ACHN (cell line): ENCODE measurements at places on chromosomes 5 and 9.

DNA sequence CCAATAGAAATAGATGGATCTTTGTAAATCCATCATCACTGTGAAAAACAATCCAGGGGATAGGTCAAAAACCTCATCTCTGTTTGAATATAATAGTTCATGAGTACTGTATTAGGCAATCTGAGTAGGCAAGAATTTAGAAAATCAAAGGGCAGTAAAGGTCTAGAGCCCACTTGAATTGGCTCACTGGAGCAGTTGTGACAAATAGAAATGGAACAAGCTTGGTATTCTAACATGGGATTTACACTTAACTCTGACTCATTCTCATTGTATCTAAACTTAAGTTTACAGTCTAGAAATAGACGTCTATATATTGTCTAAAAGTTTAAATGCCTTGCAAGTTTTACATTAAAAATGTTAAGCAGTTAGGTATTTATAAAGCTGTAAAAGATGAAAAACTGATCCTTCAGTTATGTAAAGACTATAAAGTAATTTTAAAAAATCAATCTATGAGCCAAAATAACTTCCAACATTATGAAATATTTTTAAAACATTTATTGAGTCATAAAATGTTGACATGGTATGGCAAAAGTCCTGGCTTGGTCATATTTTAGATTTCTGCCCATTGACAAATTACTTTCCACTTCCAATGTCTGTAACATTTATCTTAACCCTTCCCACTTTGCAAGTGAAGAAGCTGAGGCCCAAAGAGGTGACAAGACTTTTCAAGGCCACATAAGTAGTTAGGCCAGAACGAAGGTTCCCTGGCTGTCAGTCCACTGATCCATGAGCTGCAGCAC lies 203.7 kb upstream of the NREP start:
- no peak for DNase-seq

GRCh38 chr5:105134328-105134727 lies 1571.7 kb upstream of the NUDT12 start:
- DNase-seq = no peak

DNA sequence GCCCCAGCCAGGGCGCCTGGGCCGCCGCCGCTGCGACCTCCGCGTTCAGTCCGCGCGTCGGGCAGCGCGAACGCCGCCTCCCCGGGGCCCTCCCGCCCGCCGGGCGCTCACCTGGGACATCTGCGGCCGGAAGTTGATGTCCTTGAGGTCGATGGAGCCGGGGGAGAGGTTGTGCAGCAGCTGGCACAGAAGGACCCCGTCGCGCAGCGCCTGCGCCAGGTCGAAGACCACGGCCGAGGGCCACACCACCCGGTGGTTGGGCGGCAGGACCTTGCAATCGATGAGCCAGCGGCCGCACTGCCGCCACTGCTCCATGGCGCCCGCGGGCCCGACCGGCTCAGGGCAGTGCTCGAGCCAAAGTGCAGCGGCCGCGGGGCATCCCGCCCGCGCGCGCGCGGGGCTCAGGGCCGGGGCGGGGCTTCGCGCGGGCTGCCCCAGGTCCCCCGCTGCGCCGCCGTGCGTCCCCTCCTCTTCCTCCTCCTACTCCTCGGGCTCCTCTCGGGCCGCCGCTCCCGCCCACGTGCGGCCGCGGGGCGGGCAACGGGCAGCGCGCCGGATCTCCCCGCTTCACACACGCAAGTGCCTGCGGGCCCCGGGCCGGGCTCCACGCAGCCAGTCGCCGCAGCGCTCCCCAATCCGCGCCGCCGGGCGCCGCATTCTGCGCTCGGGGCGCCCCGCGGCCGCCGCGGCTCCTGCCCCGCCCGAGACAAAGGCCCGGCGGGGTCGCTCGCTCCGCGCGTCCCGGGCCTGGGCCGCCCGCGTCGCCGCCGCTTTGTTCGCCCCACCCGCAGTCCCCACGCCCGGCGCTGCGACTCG lies at the start of gene VAV2:
Gene VAV2, minus strand, starts transcription at position 361 of the 816 bp plus-strand sequence. Its CDS starts 46 bp downstream, at position 315.
- DNase-seq = peak; percentile 65

DNA sequence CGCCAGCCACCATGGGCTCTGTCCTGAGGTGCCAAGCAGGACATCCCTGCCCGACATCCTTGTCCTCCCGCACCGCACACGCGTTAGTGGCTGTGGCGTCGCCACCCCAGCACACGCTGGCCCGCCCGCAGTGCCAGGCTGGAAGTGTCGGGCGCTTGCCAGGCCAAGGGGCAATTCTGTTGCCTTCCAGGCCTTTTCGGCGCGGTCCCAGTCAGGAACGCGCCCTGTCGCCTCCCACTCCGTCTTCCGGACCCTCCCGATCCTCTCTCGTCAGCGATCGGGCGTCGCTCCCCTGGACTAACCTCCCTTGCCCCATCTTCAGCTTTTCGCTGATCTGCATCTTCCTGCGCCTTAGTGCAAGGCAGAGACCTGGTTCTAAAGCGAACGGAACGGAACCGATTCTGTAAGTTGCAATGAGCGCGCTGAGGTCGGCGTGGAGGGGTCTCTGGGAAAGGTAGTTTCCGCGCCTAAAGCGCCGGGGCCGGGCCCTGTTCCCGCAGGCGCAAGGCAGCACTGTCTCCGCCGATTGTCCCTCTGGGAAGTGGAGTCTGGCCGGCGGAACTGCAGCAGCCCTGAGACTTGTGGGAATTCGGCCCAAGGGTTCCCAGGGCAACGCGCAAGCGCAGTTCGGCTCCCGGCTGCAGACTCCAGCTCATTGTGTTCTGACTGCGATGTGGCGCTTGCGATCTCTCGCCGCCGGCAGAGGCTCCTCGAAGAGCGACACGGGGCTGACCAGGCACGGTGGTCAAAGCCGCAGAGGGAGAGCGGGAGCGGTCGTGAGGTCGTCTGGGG lies at the start of gene ZNF454:
Gene ZNF454, plus strand, starts transcription at position 630 of the 792 bp plus-strand sequence. CDS start 1,594 bp downstream, outside the sequence.
- no peak for DNase-seq

GRCh38 chr9:93267681-93268505 lies 84.0 kb downstream of the WNK2 start:
- no peak for DNase-seq

GRCh38 chr9:124844291-124844690 lies 9.0 kb upstream of the WDR38 start:
- DNase-seq = no peak

DNA sequence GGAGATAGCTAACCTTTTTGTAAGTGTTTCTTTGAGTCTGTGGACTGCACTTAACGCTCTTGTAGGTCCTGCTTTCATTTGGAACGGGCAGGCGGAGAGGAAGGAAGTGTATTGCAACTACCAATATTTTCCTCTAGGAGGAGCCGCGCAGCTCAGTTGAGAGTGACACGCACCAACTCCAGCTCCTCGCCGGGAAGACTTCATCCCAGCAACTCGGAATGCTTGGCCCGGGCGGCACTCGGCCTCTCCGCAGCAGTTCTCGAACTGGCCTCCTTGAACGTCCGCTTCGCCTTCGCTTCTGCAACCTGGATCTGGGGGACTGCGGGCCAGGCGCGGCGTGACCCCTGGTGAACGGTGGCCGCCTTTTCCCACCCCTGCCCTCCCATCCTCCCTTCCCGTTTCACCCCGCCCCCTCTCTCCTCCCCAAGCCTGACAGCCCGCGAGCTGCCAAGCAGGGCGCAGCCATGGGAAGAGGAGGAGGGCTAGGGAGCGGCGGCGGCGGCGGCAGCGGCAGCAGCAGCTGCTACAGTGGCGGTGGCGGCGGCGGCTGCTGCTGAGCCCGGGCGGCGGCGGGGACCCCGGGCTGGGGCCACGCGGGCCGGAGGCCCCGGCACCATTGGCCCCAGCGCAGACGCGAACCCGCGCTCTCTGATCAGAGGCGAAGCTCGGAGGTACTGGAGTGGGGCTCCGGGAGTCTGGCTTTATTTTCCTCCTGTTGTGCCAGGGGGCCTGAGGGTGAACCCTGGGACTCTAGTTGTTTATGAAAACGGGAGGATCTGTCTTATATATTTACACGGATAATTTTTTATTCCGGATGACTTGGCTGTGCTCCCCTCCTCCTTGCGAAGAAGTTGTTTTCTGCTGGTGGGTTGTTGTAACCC lies at the start of gene GHR:
Gene GHR, plus strand, starts transcription at position 155 of the 881 bp plus-strand sequence. CDS start 142,436 bp downstream, outside the sequence.
- DNase-seq = peak; percentile 68

DNA sequence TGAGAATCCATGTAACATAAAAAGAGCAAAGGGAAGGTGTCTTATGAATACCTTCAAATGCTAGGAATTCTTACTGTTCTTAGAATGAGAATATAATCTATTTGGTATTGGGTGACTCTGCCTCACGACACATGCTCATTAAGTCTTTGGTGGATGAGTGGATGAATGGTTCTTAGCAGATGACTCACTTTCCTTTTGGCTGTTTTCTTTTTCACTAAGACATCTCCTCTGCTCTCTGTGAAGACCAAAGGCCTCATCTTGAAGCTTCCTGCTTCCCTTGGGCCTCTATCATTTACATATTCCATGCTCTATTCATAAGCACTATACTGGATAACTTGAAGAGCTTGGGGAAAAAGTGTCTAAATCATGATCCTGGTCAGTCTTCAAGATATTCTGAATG lies 468.1 kb downstream of the SPATA31D1 start:
- no peak for DNase-seq

- DNase-seq = no peak
Observed at GRCh38 chr9:133685653-133686609, 49.8 kb downstream of the DBH start.

- DNase-seq = peak; percentile 4
Observed at GRCh38 chr5:122608222-122608621, 166.7 kb upstream of the SNX2 start.

- no peak for DNase-seq
Observed at GRCh38 chr5:38423276-38424147, 132.9 kb downstream of the LIFR start.

GRCh38 chr5:168104350-168104749 lies 187.1 kb upstream of the WWC1 start:
- DNase-seq = no peak

- no peak for DNase-seq
Observed at GRCh38 chr5:128014578-128014977, 69.0 kb upstream of the SLC12A2 start.

DNA sequence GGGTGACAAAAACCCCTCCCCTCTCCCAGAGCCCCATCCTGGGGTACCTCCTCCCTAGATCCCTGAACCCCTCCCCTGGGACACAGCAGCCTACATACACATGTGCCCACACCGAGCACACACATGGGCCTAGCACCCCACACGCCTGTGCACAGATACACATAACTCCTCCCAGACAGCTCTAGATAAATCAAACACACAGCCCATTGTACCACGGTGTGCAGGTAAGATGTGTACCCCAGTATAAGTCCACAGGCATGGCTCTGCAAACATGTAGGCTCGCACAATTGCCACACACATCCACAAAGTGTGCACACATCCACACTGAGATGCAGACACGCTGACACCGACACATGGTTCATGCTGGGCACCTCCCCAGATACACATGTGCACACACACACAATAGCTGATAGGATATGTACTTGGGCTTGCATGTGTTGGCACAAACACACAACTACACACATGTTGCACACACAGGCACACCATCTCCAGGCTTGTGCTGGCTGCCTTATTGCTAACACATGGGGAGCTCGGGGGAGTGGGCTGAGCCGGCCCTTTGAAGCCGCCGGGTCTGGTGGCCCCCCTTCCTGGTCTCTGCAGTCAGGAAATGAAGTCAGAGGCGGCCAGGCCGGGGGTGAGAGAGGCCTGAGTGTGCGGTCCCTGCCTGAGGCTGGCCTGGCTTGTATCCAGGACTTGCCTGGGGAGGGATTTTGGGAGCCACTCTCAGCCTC lies 30.2 kb downstream of the GOLGA2 start:
- no peak for DNase-seq

DNA sequence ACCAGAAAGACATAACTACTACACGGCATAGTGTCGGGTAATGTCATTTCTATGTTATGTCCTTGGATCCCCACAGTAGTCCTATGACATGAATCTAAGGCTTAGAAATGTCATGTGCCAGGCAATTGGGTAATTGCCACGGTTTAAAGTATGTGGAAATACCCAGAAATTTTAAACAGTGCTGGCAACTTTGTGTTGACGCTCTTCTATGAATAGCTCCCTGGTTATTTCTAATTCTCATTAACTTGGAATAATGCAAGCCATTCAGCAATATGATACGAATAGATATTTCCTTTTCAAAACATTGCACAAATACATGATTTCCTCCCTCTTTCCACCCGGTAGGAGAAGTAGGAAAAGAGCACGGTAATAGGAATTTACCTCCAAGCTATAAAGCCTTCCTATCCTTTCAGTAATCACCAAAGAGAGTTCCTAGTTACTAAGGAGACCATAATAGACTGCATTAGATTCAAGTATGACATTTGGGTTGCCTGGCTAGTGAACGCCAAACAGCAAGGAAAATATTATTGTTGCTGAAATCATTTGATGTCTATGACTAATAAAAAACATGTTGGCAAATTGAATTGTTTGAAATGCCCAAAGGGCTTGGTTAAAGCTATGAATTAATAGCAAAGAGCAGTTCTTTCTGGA lies 168.4 kb downstream of the CCDC192 start:
- DNase-seq = no peak

DNA sequence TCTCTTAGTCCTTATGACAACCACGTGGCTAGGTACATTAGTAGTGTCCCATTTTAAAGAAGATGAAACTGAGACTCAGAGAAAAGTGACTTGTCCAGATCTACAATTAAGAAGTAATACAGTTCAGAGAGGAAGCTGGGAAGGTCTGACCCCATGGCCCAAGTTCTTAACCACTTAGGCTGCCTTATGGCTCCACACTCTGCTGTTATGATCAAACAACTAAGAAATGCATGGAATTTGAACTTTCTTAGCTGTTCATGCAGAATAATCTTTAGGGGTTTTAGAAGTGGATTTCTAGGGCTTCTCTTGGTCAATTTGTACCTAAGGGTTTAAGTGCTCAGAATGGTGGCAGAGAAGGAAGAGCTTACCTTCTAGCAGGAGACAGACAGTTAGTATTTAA lies 128.0 kb upstream of the MSX2 start:
- peak; percentile 69 for DNase-seq

DNA sequence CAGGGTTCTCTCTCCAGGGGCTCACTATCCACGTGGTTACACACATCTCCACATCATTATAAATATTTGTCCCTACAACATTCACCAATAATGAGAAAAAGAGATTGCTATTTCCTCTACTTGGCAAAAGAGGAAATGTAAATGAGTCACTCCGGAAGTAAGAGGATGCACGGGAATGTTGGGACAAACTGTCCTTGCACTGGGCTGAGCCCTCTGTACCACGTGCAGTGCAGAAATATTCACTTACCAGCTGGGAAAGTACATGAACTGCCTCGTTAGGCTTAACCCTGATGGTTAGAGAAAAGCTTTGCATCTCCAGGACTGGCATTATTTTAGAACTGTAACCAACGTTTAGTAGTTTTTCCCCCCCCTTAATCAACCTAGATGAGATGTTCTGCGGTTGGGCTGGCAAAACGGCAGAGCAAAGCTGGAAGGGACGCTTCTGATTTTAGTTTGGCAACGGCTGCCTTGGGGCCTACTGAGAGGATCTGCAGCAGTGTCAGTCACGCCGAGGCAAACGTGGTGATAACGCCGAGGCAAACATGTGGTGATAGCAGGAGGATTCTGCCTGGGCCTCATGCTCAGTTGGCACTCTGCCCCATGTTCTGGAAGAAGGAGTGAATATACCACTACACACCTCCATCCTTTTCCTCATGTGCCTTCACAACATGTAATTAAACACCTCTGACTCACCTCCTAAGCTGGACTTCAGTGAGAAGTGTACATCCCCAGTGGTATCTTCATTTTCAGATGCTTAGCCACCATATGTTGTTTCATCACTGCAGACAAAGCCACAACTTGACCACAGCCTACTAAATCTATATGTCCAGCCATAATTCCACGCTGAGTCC lies 661.4 kb upstream of the KLF4 start:
- DNase-seq = no peak

GRCh38 chr5:152246401-152246800 lies 158.7 kb downstream of the NMUR2 start:
- peak; percentile 41 for DNase-seq
